ENCODE measurements at places on chromosomes 12 and 14. TPM values are rescaled to one million over a fixed set of nuclear protein-coding genes. Genes with fewer than 3 reads are reported as not detected.

A2M gene
- 3.8 TPM for total RNA-seq

PLBD1 gene
- 0.40 TPM for total RNA-seq

REM2 gene
- total RNA-seq: under 0.01 TPM

FAM161B gene
- 2.8 TPM for total RNA-seq

PLEKHG3 gene
- total RNA-seq: 15.7 TPM

All from lung microvascular endothelial cell (primary cell).